ENCODE measurements at places on chromosomes 6 and 20.

GRCh38 chr20:51563486-51564332 lies 21.2 kb upstream of the NFATC2 start:
- no peak overlapping the region for H3K4me3 ChIP-seq
- no peak overlapping the region for H3K27ac ChIP-seq
- no peaks in the 10 kb centered on the region for H3K36me3 ChIP-seq

GRCh38 chr6:168049706-168050224 lies 29.2 kb downstream of the FRMD1 start:
- no peak overlapping the region for H3K4me3 ChIP-seq
- H3K4me1 ChIP-seq: no peaks in the 10 kb centered on the region

DNA sequence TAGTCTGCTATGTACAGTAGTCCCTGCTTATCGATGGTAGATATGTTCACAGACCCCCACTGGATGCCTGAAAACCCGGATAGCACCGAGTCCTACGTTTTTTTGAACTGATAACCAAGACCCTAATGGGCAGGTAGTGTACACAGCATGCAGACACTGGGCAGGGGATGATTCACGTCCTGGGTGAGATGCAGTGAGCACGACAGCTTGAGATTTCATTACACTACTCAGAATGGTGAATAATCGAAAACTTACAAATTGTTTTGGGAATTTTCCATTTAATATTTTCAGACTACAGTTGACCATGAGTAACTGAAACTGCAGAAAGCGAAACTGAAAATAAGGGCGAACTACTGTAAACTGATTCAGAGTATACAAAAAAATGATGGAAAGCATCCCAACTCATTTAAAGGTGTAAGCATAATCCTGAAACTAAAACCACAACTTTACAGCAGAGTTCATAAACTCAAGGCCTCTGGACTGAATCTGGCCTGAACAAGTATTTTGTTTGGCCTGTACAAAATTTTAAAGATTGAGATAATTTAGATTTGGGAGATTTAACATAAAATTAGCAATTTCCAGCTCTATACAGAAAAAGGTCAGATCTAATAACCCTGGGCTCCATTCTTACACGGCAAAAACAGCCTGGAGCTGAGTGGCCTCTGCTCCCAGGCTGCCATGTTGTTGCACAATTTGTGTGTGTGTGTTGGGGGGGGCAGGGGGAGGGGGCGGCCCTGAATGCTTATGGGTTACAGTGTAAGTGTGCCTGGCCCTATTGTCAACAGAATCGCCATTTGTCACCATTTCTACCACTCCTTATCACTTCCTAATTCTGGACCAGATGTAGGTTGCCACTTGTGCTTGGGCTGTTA lies 34.9 kb downstream of the RNF24 start:
- no peaks in the 10 kb centered on the region for H3K36me3 ChIP-seq
- H3K27ac ChIP-seq: peak overlapping the region; percentile 72
- peaks cover 11% of the 10 kb centered on the region for H3K4me1 ChIP-seq

DNA sequence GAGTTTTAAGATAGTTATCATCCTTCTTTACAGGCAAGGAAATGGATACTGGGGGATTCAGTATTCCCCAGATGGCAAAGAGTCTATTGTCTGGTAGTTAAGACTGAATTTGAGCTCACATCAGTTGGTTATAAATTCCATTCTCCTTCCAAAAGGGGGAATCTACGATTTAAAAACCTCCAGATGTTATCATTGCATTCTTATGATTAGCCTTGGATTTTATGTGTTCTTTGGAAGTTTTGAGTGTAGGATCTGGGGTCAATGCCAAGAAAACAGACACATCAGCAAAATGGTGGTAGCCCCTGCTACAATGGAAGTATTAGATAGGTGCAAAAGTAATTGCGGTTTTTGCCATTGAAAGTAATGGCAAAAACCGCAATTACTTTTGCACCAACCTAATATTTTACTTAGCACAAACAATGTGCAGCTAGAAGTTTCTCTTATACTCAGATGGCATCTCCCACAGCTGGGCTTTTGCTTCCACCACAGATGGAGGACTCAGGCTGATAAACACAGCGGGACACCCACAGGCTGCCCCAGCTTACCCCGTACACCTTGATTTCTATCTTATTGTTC lies 168.2 kb upstream of the RIN2 start:
- H3K27me3 ChIP-seq: peaks cover 7% of the 10 kb centered on the region
- H3K27ac ChIP-seq: no peak overlapping the region
- no peak for DNase-seq
- no peak overlapping the region for H3K4me3 ChIP-seq
- no peaks in the 10 kb centered on the region for H3K36me3 ChIP-seq
- no peaks in the 10 kb centered on the region for H3K4me1 ChIP-seq

GRCh38 chr6:158554611-158555361 lies 5.1 kb upstream of the TMEM181 start:
- H3K27ac ChIP-seq: no peak overlapping the region
- H3K27me3 ChIP-seq: no peaks in the 10 kb centered on the region
- no peaks in the 10 kb centered on the region for H3K36me3 ChIP-seq
- peaks cover 6% of the 10 kb centered on the region for H3K4me1 ChIP-seq
- DNase-seq: no peak

GRCh38 chr6:19410481-19410880 lies 426.7 kb upstream of the ID4 start:
- DNase-seq: no peak
- H3K4me3 ChIP-seq: no peak overlapping the region
- H3K27ac ChIP-seq: no peak overlapping the region
- H3K4me1 ChIP-seq: peaks cover 7% of the 10 kb centered on the region
- H3K36me3 ChIP-seq: no peaks in the 10 kb centered on the region

- no peak overlapping the region for H3K4me3 ChIP-seq
- H3K4me1 ChIP-seq: no peaks in the 10 kb centered on the region
- no peak for DNase-seq
- no peaks in the 10 kb centered on the region for H3K36me3 ChIP-seq
- H3K27ac ChIP-seq: no peak overlapping the region
- H3K27me3 ChIP-seq: no peaks in the 10 kb centered on the region
Observed at GRCh38 chr20:43563991-43564390, 5.2 kb downstream of the SGK2 start.

DNA sequence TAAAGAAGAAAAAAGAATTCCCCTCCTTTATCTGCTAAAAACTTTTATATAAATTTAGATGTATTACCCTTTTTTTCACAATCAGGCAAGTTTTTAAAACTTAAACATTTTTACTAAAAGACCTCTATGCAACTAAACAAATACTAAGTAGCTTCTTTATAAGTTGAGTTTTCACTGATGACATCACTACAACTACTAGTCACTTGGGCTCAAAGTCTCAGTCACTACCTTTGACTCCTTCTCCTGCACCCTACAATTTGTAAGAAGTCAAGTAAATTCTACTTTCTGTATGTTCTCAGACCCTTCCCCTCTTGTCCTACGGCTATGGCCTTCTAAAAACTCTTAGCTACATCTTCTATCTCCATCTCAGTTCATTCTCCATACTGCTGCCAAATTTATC lies 11.2 kb downstream of the SUPT3H start:
- DNase-seq: no peak
- H3K27me3 ChIP-seq: no peaks in the 10 kb centered on the region
- H3K4me3 ChIP-seq: no peak overlapping the region
- H3K36me3 ChIP-seq: no peaks in the 10 kb centered on the region

DNA sequence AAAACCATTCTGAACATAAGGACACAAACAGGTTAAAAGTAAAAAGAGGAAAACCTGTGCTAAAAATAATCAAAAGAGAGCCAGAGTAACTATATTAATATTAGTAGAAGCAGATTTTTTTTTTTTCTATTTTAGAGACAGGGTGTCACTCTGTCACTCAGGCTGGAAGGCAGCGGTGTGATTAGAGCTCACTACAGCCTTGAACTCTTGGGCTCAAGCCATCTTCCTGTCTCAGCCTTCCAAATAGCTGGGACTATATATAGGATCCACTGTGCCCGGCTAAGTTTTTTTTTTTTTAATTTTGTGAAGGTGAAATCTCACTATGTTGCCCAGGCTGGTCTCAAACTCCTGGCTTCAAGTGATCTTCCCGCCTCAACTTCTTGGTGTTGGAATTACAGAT lies 33.4 kb upstream of the PLN start:
- DNase-seq: no peak
- no peaks in the 10 kb centered on the region for H3K36me3 ChIP-seq
- no peaks in the 10 kb centered on the region for H3K4me1 ChIP-seq

- H3K27ac ChIP-seq: peak overlapping the region; percentile 71
- no peak for DNase-seq
- H3K27me3 ChIP-seq: no peaks in the 10 kb centered on the region
- H3K4me3 ChIP-seq: no peak overlapping the region
- H3K36me3 ChIP-seq: peaks cover 17% of the 10 kb centered on the region
Observed at GRCh38 chr6:110232450-110232849, 52.2 kb downstream of the CDC40 start.

GRCh38 chr6:135250234-135250633 lies 69.1 kb downstream of the MYB start:
- H3K27me3 ChIP-seq: no peaks in the 10 kb centered on the region
- no peaks in the 10 kb centered on the region for H3K4me1 ChIP-seq
- DNase-seq: no peak
- H3K4me3 ChIP-seq: no peak overlapping the region
- no peak overlapping the region for H3K27ac ChIP-seq

GRCh38 chr6:148635070-148635743 lies 111.6 kb upstream of the UST start:
- no peak for DNase-seq
- H3K4me3 ChIP-seq: no peak overlapping the region
- no peaks in the 10 kb centered on the region for H3K36me3 ChIP-seq
- H3K4me1 ChIP-seq: no peaks in the 10 kb centered on the region

GRCh38 chr6:138509371-138509770 lies 10.1 kb upstream of the NHSL1 start:
- H3K4me1 ChIP-seq: no peaks in the 10 kb centered on the region
- no peak overlapping the region for H3K27ac ChIP-seq
- H3K4me3 ChIP-seq: no peak overlapping the region
- no peaks in the 10 kb centered on the region for H3K27me3 ChIP-seq
- no peaks in the 10 kb centered on the region for H3K36me3 ChIP-seq

GRCh38 chr6:136963259-136963658 lies 41.2 kb downstream of the SLC35D3 start:
- H3K27ac ChIP-seq: no peak overlapping the region
- H3K4me3 ChIP-seq: no peak overlapping the region
- DNase-seq: no peak
- no peaks in the 10 kb centered on the region for H3K4me1 ChIP-seq
- H3K27me3 ChIP-seq: no peaks in the 10 kb centered on the region
- H3K36me3 ChIP-seq: no peaks in the 10 kb centered on the region

- H3K27ac ChIP-seq: peak overlapping the region; percentile 97
- no peaks in the 10 kb centered on the region for H3K27me3 ChIP-seq
- peaks cover 63% of the 10 kb centered on the region for H3K4me1 ChIP-seq
- DNase-seq: peak; percentile 95
Observed at GRCh38 chr6:161544801-161545480, 271.1 kb upstream of the AGPAT4 start.

GRCh38 chr6:33126101-33126714 lies 50.4 kb downstream of the HLA-DPB1 start:
- H3K4me3 ChIP-seq: no peak overlapping the region
- DNase-seq: no peak
- H3K27ac ChIP-seq: no peak overlapping the region
- peaks cover 13% of the 10 kb centered on the region for H3K27me3 ChIP-seq

DNA sequence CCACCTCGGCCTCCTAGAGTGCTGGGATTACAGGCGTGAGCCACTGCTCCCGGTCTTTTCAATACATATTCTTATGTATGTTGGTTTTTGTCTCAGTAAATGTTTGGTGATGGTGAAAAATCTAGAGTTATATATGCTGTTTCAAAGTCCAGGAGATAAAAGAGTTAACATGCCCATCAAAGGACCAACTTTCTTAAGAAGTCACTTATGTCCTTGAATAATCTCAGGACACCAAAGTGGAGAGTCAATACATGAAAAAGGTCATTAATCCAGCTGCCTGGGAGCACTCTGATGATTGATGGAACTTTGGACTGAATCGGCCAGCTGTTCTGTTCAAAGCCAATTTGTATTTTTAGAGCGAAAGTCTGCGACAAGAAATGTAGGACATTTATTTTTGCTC lies 59.8 kb upstream of the HDAC2 start:
- peaks cover 24% of the 10 kb centered on the region for H3K4me1 ChIP-seq
- H3K36me3 ChIP-seq: no peaks in the 10 kb centered on the region
- H3K27me3 ChIP-seq: no peaks in the 10 kb centered on the region
- DNase-seq: no peak

- peak; percentile 38 for DNase-seq
- peaks cover 12% of the 10 kb centered on the region for H3K4me1 ChIP-seq
- no peaks in the 10 kb centered on the region for H3K27me3 ChIP-seq
Observed at GRCh38 chr6:126063512-126064146, 77.3 kb downstream of the TRMT11 start.

GRCh38 chr20:9660236-9660868 lies 146.0 kb downstream of the LAMP5 start:
- no peaks in the 10 kb centered on the region for H3K36me3 ChIP-seq
- no peak overlapping the region for H3K4me3 ChIP-seq
- no peaks in the 10 kb centered on the region for H3K27me3 ChIP-seq

DNA sequence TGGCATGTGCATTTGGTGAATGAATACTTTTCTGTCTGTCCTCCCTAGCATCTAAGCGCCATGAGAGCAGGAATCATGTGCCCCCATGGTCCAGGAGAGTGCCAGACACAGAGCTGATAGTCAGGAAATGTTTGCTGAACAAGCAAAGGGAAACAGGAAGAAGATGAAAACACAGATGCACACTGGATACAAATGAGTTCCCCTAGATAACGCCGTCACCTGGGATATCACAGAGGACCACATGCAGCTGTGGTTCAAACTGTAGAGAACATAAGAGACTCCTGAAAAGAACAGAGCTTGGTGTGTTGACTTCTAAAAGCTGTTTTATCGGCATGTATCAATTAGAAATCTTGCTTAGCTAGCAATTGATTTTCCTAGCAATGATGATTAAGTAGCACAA lies 293.7 kb downstream of the BTBD3 start:
- no peaks in the 10 kb centered on the region for H3K27me3 ChIP-seq
- H3K27ac ChIP-seq: no peak overlapping the region
- no peaks in the 10 kb centered on the region for H3K4me1 ChIP-seq
- no peaks in the 10 kb centered on the region for H3K36me3 ChIP-seq
- no peak for DNase-seq

DNA sequence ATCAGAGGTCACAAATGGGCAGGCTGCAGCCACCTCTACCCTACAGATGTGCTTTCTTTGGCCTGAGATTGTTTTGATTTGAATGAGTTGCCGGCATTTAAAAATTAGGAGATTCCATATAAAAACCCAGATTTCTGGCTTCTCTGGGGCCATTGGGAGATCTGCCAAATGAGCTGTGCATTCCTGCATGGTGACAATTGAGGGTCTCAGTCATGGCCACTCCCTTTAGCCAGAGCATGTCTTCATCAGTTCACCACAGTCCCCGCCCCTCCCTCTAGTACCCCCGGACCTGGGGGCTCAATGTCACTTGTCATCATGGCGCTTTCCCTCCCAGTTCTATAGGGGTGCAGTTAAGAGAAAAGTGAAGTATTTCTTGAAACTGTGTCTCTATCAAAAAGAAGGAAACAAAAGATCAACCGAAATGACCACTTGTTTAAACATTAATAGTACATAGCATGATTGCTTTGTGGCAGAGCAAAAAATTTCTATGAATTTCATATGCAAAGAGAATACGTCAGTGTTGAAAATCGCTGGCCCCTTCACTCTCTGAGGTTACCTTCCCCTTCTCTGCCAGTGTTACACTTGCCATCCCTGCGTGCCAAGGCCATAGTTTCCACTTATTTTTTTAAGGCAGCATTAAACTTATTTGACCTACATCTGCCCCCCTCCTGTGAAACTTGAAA lies 21.1 kb downstream of the EYA2 start:
- H3K4me3 ChIP-seq: no peak overlapping the region
- no peaks in the 10 kb centered on the region for H3K27me3 ChIP-seq
- no peaks in the 10 kb centered on the region for H3K4me1 ChIP-seq
- H3K36me3 ChIP-seq: no peaks in the 10 kb centered on the region
